Hippocampal formation (tissue), 2 donors: ENCODE measurements at places on chromosomes 16 and 17.

DNA sequence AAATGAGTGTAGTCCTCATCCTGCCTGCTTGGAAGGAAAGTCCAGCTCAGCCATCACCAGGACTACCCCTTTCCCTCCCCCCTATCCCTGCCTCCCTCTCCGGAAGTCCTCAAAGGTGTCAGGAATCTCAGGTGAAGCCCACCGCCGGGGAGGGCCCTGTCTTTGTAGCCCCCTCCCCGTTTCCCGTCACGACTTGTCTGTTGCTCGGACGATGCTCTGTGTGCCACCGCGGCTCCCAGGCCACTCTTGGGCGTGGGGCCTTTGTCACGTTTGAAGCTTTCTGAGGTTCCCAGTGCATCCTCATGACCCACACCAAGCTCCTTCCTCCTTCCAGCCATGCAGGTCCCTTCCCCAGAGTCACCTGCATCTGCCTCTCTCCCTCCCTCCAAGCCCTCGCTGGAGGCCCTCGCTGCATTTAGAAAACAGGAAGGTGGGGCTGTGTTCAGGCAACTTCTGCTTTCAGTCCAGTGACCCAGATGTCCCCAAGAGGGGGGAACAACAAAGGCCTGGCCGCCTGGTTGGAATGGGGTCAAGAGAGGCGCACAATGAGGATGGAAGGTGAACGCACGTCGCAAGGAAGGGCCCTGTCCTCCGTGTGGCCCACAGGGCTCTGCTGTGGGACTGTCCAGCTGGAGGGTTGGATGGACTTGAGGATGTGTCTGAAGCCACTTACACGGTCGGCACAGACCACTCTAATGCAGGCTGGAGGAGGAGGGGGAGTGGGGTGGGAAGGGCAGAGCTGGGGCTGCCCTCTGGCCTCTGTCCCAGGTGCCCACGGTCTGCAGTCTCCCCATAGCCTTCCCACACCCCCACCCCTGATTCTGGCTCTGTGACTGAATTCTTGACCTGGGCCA is 59.9 kb downstream of the OR1D5 start:
- no peak for DNase-seq

DNA sequence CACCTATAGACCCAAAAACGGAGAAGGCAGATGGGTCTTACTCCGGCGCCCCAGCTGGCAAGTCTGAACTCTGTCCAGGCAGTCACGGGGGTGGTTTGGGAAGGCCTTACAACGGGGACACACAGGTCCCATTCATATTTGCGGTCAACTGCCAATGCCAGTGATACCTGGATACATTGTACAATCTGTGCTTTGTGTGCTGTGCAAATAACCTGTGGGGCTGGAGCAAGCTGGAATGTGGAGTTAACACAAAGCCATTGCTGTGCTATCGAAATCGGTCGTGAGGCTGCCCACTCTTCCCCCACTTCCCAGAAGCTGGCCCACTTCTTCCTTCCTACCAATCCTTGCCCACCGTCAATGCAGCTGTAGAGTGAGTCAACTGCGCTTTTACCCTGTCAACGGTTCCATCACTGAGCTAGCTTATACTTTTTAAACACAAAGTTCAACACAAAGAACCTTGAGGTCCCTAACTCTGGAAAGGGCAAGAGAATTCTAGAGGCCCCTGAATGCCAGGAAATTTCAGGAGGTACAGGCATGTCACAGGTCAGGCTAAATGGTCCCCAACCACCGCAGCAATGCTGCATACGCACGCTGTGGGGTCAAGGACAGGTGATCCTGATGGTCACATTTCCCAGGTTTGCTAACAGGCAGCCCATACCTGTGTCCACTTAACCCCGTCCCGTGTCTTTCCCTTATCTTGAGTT is 122.8 kb downstream of the ZFHX3 start:
- DNase-seq = no peak

DNA sequence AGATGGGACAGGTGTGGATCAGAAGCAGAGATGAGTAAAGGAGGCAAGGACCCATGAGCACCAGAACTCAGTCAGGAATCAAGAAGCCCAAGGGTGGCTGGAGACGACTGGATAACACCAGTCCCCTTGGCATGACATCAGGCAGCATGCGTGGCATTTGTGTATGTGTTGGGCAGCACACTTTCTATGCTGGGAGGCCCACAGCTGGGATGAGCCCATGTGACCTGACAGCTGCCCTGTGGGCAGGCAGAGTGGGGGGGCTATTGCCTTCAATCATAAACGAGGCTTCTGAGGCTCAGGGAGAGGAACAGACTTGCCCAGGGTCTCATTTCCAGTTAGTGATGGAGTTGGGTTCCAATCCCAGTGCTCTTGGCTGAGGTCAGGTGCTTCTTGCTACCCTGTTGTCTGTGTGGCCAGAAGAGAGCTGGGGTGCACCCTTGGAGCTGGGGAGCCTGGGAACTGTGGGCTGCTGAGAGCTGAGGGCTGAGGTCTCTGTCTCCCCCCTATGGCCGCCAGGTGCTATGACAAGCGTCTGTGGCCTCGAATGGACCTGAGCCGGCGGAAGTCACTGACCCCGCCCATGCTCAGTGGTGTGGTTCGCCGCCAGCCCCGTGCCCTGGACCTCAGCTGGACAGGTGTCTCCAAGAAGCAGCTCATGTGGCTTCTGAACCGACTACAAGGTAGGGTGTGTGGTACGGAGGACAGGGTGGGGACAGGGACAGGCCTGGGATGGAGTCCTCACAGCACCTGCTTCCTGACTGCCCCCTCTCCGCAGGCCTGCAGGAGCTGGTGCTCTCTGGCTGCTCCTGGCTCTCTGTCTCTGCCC is 7.1 kb upstream of the ORAI3 start:
- DNase-seq = peak; percentile 25

- no peak for DNase-seq
Observed at GRCh38 chr16:24839347-24839972, 6.3 kb upstream of the SLC5A11 start.

GRCh38 chr17:82989881-82990280 is 89.5 kb upstream of the METRNL start:
- no peak for DNase-seq

DNA sequence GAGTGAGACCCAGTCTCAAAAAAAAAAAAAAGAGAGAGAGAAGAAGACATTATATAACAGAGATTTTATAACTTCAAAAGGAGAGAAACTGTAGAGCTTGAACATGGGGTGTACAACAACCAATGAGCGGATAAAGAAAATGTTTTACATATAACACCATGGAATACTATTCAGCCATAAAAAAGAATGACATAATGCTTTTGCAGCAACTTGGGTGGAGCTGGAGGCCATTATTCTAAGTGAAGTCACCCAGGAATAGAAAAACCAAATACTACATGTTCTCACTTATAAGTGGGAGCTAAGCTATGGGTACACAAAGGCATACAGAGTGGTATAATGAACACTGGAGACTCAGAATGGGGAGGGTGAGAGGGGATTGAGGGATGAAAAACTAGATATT is 61.1 kb downstream of the CHD9NB start:
- no peak for DNase-seq

- no peak for DNase-seq
Observed at GRCh38 chr17:77566566-77567138, 391.9 kb upstream of the TNRC6C start.

- no peak for DNase-seq
Observed at GRCh38 chr16:83983491-83983890, 15.4 kb downstream of the NECAB2 start.

- peak; percentile 24 for DNase-seq
Observed at GRCh38 chr17:77437017-77437416, 296.2 kb downstream of the SEC14L1 start.

DNA sequence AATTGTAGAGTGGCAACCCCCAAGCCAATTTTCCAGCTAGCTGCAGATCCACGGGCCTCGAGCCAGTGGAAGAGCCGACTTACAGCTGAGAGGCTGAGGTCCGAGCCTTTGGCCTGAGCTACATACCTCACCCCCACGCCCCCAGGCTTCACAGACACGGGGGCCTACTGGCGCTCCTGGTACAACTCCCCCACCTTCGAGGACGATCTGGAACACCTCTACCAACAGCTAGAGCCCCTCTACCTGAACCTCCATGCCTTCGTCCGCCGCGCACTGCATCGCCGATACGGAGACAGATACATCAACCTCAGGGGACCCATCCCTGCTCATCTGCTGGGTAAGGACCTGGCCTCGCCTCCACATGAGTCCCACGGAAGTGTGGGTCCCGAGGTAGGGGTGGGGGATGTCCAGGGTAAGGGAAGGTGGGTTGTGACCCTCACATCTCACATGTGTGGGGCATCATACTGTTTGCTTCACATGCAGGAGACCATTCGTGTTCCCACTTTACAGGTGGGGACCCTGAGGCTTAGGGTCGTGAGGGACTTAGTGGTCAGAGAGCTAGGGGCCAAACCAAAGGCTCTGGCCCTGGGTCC is 3.4 kb downstream of the ACE start:
- no peak for DNase-seq

DNA sequence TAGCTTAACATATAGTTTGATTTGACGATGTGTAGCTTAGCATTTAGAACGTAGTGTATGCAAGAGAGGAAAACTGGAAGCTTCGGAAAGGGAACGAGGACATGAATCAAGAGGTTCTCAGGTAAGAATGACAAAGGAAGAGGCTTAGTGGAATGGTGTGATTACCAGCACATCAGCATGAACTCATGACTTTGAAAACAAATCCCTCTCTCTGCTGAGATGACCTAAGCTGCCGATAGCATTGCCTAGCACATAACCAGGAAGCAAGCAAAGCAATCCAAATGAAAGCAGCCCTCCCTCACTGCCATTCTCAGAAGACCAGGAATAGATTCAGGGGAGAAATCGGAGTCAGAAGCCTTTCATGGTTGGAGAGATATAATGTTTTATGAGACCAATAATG is 51.3 kb upstream of the CCL1 start:
- no peak for DNase-seq

DNA sequence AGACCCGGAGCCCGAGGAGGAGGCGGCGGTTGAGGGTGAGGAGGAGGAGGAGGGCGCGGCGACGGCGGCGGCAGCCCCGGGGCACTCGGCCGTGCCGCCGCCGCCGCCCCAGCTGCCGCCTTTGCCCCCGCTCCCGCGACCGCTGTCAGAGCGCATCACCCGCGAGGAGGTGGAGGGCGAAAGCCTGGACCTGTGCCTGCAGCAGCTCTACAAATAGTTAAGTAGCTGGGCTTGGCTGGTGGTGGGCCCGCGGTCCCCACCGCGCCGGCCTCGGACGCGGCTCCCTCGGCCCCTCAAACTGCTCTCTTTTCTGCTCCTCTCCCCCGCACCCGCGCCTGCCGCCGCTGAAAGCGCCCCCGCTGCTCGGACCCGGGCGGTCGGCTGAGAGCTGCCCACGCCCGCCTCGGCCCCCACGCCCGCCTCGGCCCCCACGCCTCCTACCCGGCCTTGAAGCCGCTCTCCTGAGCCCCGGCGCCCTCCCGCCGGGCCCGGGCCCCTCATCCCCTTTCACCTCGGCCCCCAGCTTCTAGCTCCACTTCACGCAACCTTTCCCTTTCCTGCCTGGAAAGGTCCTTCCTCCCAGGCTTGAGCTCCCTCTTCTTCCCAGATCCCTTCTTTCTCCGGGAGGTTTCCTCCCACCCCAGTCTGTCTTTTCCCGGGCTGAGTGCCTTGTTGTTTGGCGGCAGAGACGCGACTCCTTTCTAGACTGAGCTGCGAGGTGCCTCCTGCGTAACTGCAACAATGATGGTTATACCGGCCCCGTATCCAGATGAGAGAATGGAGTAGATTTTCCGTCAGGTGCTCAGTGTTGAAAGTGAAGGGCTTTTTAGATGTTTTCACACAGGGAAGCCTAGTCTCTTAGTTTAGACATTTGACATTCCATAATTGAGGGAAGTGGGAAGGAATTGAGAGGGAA is 850 bp downstream of the PPM1E start:
- no peak for DNase-seq

DNA sequence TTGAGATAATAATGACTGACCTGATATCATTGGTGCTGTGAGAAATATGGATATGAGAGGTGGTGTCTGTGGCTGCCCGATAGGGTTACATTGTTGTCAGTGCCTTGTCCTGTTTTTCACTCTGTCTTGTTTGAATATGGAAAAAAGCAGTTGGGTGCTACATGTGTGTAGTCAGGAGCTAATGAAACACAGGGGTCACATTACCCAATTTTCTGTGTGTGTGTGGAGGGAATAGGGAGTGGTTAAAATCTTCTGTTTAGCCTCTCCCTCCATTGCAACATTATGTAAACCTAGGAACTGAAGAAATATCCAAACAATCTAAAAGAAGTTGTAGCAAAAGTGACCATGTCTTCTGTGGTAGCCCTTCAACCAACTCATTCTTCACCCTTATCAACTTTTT is 527.7 kb upstream of the SOX9 start:
- no peak for DNase-seq
